Germinal center (tissue), 1 donor: ENCODE measurements at places on chromosomes 3 and 15.
A peak's percentile ranks its signal among the peaks of the same experiment; 100 is the strongest.

DNA sequence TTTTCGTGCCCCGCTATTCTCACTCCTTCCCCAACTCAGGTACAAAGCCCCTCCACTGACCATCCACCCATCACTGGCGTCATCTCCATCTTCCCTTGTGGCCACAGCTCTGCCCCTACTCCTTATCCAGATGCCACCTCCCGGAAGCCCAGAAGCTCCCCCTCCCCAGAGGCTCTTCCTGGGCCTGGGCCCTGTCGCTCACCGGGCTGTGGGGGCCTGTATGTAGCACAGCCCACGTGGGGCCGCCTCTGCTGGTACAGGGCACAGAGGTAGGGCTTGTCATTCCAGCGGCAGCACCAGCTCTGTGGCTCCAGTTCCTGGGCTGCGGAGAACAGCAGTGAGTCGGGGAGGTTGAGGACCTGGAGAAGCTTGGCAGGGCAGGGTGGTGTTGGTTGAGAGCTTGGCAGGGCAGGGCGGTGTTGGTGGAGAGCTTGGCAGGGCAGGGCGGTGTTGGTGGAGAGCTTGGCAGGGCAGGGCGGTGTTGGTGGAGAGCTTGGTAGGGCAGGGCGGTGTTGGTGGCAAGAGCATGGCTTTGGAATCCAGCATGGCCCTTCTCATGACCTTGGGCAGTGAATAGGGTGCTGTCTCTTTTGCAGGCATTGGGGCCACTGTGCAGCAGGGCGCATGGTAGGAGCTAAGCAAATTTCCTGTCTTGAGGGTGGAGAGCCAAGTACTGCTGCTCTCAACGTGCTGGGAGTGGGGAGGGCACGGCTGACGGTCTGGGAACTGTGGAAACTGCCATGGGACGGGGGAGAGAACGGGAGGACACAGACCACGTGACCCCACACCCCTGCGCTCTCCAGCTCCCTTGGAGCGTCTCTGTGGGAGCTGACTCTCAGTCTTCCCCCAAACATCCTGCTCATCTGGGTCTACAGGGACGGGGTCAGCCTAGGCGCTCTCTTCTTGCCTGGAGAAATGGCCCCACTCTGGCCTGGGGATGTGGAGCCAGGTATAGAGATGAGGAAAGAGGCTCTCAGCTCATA is 43.4 kb downstream of the MUC20 start:
- no peak for DNase-seq

- no peak for DNase-seq
These were observed 1035.4 kb upstream of the SEMA6D start for GRCh38 chr15:46681901-46682300.

DNA sequence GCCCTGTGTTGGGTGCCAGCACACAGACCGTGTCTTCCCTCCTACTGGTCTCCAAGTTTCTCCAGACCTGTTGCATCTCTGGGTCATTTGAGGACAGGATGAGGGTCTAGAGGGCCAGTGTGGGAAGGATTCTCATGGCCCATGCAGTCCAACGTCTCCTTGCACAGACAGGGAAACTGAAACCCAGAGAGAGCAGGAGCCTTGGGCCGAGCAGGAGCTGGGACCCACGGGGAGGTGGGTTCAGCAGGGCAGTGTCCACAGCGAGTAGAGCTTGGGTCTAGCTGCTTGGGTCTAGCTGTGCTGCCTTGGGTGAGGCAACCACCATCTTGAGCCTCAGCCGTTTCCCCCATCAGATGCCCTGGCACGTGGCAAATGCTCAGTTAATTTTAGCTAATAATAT is 32.3 kb downstream of the HDAC11 start:
- DNase-seq: no peak

DNA sequence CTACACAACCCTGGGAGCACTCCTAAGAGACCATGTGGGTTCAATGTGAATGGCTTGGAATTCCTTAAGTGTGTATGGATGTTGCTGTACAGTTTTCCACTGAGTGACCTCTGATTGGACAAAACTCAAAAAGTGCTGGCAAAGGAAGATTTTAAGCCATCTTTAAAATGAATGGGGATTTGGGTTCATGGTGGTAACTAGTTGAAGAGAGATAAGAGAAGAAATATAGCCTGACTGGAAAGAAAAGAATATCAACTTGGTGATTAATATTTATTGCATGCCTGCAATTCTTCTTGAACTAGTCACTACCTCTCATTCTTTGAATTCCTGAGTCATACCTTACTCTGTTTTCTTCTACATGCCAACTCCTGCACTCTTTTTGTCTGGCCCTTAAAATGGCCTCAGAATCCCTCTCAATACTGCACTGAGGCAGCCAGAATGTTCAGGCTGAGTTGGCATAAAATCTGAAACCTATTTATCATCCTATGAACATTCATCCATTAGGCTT is 124.7 kb downstream of the RPL22L1 start:
- no peak for DNase-seq

- DNase-seq: peak; percentile 46
These were observed 4.3 kb downstream of the CSRNP1 start for GRCh38 chr3:39149059-39149455.

DNA sequence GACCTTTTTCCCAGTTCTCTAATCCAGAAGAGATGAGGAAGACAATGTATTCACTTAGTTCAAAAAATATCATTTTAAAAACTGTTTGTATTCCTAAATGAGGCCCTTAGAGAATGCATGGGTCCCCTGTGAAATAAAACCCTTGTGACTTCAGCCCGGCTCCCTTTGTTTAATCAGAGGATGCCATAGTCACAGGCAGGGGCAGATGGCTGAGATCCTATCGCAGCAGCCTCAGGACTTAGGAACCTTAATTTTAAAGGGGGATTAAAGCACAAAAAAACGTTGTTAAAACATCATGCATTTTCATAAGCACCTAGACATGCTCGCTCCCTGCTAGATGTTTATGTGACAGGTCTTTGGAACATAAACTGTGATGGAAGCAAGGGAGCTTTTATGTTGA is 176.6 kb downstream of the IL20RB start:
- DNase-seq: no peak
